Posterior cingulate gyrus (tissue), 11 donors: ENCODE measurements at places on chromosomes 5 and 9.

DNA sequence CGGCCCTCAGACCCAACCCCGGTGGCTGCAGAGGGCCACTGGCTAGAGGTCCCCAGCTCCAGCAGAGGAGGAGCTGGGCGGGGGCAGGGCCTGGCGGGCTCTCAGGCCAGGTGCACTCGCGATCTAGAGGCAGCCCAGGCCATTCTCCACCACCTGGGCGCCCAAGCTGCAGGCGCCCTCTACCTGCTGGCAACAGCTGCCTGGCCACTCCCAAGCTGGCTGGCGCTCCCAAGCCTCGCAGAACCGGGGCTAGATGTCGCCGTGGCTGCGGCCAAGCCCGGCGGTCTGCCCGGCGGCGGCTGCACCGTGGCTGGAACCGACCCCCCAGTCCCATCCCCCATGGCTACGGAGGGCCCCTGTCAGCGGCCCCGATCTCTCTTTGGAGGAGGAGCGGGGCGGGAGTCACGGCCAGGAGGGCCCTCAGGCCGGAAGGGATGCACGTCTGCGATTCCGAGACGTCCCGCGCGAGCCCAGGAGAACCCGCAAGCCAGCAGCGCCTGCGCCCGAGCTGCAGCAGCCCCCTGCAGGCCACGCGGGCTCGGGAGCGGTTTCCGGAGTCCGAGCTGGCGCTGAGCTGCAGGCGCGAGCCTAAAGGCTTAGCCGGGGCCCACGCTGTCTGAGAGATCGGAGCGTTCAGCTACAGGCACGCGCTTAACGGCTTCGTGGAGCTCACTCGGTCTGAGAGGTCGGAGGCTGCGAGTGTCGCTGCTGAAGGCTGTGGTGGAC lies 44.3 kb upstream of the BICD2 start:
- DNase-seq: peak; percentile 90

GRCh38 chr5:33482335-33482734 lies 41.6 kb downstream of the TARS1 start:
- DNase-seq: no peak

GRCh38 chr5:98110282-98110691 lies 663.2 kb upstream of the RGMB start:
- no peak for DNase-seq

DNA sequence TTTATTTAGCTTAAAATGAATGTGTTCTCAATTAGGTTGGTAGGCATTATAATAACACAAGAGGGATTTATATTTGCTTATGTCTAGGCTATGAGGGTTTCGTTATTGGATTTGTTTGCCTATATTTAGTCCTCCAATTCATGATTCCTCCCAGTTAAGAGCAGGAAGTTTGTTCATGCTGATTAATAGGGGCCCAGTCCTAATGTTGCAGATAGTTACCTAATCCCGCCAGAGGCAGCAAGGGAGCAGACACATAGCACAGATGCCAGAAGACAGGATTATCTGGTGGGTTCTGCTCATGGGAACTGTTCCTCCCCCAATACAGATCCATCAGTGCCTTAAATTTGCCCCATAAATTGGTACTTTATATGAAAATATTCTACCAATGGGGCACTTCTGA lies 100.8 kb upstream of the TLE4 start:
- no peak for DNase-seq

GRCh38 chr5:74226716-74227485 lies 413.6 kb downstream of the ENC1 start:
- DNase-seq: peak; percentile 45

GRCh38 chr5:161311965-161312364 lies 234.6 kb downstream of the GABRB2 start:
- no peak for DNase-seq

- DNase-seq: no peak
Observed at GRCh38 chr9:77667151-77667550, 19.0 kb upstream of the GNA14 start.

DNA sequence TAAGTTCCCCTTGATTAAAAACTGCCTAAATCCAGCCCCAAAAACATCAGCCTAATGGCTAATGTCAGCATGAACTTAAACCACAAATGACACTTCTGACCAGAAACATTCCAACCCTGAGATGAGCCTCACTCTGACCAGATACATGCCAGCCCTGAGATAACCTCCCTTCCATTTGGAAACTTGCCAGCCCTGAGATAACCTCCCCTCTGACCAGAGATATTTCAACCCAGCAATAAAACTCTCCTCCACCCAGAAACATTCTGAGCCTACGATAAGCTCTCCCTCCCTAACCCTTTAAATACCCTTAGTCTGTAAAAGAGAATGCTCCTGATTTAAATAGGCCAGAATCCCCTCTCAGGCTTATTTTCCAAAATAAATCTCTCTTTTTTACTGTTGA lies 1035.7 kb upstream of the NUDT12 start:
- no peak for DNase-seq

GRCh38 chr5:145130996-145131395 lies 704.1 kb downstream of the PRELID2 start:
- no peak for DNase-seq

- no peak for DNase-seq
Observed at GRCh38 chr5:17951392-17952169, 317.3 kb downstream of the TAF11L14 start.

GRCh38 chr5:138960145-138960692 lies 85.1 kb upstream of the LRRTM2 start:
- no peak for DNase-seq

DNA sequence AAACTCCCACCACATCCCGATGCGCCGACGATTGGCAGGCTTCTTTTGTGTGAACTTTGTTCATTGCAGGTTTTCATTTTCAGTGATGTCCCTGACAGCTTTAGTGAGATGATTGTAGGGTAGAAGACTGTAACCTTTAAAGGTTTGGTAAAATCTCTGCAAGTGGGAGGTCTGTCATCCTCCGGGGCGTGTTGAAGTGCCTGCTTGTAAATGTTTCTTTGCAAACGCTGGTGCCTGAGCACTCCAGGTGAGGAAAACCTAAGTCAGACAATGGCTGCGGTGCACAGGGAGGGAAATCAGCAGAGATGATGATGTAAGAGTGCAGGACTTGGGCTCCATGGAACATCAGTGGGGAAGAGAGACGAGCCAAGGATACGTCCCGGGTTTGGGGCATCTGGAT lies 228.1 kb downstream of the DRD1 start:
- no peak for DNase-seq

DNA sequence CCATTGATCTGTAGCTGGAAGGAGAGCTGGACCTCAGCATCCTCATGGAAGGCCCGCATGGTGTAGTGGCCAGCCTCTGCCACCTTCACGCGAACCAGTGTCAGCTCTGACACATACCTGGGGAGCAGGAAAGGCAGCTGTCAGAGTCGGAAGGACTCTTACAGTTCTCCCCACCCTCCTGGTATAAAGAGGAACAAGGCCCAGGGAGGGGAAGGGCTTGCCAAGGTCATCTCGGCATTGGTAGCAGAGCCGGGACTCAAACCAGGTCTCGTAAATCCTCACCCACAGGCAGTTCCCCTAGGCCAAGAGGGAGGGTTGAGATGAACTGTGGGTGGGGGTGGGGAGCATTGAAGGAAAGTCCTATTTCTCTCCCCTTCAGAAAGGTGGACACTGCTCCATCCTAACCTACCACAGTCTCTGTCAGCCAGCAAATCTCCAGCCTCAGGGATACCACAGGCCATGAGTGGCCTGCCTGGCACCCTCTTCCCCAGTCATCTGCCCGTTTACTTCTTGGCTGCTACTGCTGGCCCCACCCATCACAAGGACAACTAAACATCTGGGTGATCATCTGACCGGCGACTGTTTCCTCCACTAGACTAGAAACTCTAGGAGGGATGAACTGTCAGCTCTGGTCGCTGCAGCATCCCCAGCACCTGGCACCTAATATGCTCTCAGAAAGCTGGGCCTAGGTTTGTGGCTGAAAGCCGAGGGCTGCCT lies 23.5 kb downstream of the PDGFRB start:
- no peak for DNase-seq

GRCh38 chr5:54445691-54446378 lies 9.7 kb upstream of the HSPB3 start:
- no peak for DNase-seq

GRCh38 chr5:150487199-150488061 lies 20.5 kb upstream of the NDST1 start:
- DNase-seq: no peak

- DNase-seq: no peak
Observed at GRCh38 chr9:23622396-23622795, 203.6 kb downstream of the ELAVL2 start.

DNA sequence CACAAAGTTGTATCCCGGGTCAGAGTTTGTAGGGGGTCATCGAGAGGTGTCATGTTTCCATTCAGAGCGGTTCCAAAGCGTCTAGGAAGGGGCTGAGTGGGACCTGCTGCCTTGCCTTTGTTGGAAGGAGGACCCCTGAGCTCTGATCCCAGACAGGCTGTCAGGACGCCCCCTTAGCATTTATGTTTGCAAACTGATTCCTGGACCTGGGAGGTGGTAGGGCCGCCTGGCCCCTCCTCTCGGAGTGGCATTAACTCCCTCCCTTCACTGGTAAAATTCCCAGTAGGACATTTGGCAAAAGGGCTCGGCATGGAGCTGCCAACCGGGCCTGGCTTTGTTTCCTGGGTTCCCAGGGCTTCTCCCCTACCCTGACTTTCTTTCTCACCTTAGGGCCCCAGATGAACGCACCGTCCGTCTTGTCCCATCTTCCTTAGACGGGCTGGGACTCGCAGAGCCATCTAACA lies 2.5 kb downstream of the JADE2 start:
- DNase-seq: no peak

- DNase-seq: no peak
Observed at GRCh38 chr9:27142299-27142930, 33.4 kb downstream of the TEK start.

GRCh38 chr5:132472431-132472830 lies 18.1 kb downstream of the IRF1 start:
- no peak for DNase-seq

GRCh38 chr9:35695943-35696401 lies 6.2 kb upstream of the TPM2 start:
- DNase-seq: no peak

GRCh38 chr5:133637206-133637605 lies 24.9 kb upstream of the FSTL4 start:
- DNase-seq: no peak

- no peak for DNase-seq
Observed at GRCh38 chr5:146644831-146645230, 128.8 kb upstream of the GPR151 start.

GRCh38 chr5:41858890-41859289 lies 11.3 kb downstream of the OXCT1 start:
- no peak for DNase-seq

DNA sequence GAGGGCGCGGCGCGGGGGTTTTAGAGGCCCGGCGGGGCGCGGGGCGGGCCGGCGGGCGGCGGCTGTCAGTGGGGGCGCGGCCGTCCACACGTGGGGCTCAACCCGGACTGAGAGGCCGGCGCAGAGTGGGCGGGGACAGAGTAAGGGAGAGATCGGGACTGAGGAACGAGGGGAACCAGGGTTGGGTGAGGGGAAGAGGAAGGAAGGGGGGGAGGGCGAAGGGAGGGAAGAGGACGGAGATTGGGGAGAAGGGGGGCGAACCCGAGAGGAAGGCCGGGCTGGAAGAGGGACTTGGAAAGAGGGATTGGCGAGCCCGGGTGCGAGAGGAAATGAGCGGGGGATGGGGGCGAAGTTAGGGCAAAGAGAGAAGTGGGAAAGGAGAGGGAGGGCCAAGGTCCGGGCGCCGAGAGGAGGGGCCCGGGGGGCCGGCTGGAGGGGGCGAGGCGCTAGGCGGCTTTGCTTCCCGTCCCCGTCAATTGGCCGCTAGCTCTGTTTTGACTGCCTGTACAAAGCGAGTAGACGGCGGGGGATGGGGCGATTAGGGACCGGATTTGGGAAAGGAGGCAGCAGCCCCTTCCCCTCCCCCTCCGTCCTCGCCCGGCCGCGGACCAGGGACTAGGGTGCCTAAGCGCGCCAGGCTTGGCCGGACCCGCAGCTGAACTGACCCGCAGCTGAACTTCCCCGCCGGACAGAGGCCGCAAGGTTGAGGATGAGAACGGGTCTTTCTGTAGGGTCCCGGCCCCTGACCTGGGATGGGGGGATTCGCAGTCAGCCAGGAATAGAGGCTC lies 399 bp upstream of the FBN2 start:
- DNase-seq: no peak

DNA sequence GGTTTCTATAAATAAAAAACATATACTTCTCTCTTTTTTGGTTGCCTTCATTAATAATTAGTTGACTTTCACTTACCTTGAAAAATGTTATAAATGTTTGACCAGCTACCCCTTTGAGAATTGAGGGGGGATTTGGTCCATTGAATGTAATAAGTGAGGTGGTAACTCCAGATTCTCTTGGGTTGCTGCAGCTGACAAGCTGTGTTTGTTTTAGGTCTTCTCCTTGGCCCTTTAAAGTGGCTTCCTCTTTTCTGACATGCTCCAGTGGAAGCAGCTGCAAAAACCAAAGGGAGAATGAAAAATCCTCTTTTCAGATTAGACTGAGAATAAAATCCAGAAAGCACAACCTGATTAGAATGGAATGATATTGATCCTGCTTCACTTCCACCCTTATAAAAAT lies 410.5 kb downstream of the TMEM38B start:
- DNase-seq: no peak

- DNase-seq: no peak
Observed at GRCh38 chr5:61496446-61496845, 164.4 kb downstream of the ZSWIM6 start.

- no peak for DNase-seq
Observed at GRCh38 chr9:82021198-82021597, 32.6 kb downstream of the SPATA31D1 start.

- no peak for DNase-seq
Observed at GRCh38 chr9:120438836-120439546, 141.0 kb downstream of the CDK5RAP2 start.

DNA sequence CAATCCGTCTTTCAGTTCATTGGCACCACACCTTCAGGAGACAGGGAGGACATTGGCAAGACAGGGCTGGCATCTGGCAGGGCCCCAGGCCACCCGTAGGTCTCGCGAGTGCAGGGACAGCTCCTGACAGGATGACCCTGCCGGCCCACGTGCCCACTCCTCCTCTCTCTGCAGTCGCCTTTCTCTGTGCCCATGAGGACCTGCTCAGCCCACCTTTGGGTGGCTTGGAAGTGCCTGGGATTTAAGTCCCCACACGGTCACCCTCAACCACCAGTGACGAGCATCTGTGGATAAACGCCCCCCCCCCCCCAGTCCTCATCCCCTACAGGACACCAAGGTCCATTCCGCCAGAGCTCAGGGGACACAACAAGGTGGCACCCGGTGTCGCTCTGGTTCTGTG lies 4.1 kb downstream of the MRPL36 start:
- no peak for DNase-seq

DNA sequence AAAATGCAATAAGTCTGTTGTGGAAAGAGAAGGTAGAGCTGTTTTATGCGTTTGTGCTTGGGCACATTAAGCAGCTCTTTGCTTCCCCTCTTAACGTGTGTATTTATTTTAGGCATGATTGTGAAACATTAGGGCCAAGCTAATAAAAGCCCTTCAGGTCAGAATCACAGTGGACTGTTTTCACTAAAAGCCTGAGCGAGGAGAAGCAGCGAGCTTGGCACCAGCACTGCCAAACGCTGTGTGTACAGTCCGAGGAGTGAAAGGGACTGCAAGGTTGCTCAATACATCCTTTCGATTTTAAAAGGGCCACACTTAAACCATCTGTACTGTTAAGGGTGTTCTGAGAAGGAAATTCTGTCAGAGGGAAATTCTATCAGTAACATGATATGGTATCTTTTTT lies 107.2 kb upstream of the CKMT2 start:
- no peak for DNase-seq
